ENCODE measurements at places on chromosomes 13 and 19.

GRCh38 chr13:43054803-43055802 is 31.7 kb downstream of the DNAJC15 start:
- DNase-seq = no peak

GRCh38 chr13:73851104-73851503 is 283.1 kb downstream of the KLF12 start:
- DNase-seq = no peak

GRCh38 chr13:104025303-104025702 is 959.1 kb upstream of the SLC10A2 start:
- DNase-seq = no peak

GRCh38 chr13:86830046-86830445 is 841.1 kb upstream of the SLITRK5 start:
- DNase-seq = no peak

- DNase-seq = no peak
Observed at GRCh38 chr19:46449228-46449627, 20.5 kb upstream of the PNMA8C start.

- no peak for DNase-seq
Observed at GRCh38 chr13:113533161-113533840, 42.8 kb upstream of the DCUN1D2 start.

- no peak for DNase-seq
Observed at GRCh38 chr13:110215606-110216005, 91.4 kb downstream of the COL4A1 start.

Data from cortex of kidney (tissue), 1 donor.